ENCODE measurements at places on chromosomes 1 and 21.

DNA sequence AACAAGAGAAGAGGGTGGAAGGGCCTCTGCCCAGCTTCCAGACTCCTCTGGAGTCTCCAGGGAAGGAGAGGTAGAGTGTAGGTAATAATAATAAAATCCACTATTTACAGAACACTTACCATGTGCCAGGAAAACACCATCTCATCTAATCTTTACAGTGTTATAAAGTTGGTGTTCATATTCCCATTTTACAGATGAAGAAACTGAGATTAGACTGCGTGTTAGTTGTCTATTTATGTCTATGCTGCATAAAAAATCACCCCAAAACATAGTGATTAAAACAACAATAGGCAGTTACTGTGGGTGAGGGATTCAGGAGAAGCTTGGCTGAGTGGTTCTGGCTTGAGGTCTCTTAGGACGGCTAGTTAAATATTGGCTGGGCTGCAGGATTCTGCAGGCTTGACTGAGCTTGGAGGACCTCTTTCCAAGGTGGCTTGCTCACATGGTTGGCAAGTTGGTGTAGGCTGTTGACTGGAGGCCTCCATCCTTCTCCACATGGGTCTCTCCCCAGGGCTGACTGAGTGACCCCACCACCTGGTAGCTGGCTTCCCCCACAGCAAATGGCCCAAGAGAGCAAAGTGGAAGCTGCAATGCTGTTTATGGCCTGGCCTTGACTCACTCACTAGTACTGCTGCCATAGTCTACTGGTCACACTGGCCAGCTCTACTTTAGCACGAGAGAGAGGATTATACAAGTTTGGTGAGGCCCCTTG is 6.5 kb upstream of the ALX3 start:
- no peak for DNase-seq

DNA sequence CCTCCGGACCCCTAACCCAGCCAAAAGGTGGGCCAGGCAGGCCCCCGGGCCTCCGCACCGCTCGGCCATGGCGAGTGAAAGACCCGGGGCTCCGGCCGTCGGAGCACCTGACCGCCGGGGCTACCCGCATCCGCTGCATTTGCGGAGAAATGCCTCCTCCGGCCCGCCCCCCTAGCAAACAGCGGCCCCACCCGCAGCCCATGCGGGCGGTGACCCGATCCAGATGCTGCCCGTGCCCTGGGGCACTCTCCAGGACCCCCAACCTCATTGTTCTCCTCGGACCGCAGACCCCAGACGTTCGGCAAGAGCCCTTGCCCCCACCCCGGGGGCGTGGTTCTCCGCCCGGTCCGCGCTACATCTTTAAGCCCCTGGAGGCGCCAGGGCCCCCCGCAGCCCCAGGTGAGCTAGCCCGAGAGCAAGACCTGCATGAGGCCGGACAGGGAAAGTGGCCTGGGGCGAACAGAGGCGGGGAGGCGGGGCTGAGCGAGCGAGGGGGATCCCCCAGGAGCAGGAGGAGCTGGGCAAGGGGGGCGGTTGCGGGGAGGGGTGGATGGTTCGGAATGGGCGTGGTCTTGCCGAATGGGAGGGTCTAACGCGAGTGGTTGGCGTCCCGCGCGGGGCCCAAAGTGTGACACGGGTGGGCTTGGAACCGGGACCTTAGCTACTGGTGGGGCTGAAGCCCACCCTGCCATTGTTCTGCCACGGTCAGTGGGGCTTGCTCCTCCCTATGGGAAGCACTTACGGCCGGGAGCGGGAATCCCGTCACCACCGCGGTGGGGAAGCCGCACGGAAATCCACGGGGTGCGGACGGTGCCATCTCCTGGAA is 6.3 kb upstream of the CRYBG2 start:
- DNase-seq = no peak

DNA sequence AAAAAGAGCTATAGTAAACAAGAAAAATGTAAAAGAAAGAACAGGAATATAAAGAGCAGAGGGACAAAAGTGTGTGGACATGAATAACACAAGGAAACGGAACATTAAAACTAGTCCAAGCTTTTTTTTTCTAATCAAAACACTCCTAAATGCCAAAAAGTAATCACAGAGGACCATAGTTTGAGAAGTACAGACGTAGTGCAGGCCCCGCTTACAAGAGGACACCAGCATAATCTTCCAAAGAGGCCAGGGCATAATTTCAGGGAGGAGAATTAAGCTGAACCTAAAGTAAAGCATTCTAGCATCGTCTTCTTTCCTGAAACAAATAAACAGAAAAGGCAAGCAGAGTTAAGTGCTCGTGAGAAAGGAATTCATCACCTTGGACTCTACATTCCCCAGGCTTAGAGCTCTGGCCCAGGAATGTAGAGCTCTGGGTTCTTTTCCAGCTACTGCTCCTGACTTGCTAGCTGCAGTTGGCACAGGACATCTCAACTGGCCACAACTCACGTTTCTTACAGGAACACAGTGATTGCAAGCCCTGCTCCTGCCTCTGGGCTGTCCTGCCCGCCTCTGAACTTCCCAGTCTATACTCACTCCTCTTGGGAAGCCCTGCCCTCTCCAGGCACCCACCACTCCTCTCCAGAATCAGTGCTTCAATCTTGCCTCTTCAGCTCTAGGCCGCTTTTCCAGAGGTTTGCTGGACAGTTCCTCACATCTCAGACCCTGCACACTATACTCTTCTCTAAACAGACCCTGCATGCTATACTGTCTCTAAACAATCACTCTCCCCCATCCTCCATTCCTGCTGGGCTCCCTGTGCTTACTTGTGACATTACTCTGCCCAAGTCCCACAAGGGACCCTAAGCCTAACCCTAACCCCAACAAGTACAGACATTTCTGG is 9.8 kb downstream of the RGS8 start:
- DNase-seq = no peak

DNA sequence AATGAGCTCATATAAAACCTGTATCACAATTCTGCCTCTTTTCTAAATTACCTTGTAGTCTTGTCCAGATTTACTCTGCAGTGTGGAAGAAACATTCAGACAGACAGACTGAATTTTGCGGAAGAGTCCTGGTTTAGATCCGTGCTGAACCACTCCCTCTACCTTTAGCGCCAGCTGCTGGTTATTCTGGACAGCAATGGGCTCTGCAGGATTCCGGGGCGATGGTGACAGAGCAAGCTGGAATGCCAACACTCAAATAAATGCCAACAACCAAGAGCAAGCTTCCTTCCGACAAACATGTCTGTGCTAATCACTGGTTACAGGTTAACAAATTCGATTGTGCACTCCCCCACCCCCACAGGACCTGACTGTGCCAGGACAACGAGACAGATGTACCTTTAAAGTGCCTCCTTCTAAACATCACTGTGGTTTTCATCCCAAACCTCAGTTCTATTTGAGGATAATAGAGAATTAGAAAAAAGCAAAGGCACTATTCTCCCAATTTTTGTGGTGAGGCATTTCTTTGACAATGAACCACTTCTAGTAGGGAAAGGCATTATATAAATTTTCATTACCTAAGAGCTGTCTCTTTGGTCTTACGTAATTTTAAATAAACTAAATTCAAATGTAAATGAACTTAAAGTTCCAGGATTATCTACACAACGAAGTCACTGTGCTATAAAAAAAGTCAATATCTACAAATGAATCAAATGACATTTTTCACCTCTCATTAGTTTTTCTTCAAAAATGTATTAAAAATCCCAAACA is 90.4 kb downstream of the INTS7 start:
- no peak for DNase-seq

DNA sequence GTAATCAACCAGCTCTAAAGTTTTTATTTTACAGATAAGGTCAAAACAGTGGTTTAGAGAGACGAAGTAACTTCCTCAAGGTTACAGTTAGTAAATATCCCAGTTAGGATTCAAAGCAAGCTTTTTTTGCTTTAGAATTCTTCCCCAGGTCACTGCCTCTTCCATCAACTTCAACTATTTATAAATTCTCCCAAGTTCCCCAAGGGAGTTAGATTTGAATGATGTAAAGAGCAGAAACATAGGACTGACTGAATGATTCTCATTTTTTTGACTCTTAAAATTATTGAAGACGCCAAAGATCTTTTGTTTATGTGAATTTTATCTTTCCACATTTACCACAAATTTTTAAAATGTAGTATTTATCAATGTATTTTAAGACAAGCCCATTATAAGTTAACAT is 4.1 kb downstream of the POGZ start:
- DNase-seq = no peak

DNA sequence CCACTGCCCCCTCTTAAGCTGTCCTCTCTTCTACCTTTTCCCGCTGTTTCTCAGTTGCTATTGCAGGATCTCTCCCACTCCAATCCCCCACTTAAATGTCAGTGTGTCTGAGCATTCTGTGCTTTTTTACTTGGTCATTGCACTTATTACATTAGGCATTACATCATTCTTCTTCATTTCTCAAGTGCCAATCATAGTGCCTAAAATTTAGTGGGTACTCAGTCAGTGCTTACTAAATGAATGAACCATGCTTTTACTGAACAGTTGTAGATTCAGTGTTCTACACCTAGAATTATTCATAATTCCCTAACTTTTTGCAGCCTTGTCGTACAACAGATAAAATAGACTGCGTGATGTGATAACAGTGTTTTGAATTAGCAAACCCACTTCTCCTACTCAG is 19.4 kb downstream of the ARMH1 start:
- no peak for DNase-seq

DNA sequence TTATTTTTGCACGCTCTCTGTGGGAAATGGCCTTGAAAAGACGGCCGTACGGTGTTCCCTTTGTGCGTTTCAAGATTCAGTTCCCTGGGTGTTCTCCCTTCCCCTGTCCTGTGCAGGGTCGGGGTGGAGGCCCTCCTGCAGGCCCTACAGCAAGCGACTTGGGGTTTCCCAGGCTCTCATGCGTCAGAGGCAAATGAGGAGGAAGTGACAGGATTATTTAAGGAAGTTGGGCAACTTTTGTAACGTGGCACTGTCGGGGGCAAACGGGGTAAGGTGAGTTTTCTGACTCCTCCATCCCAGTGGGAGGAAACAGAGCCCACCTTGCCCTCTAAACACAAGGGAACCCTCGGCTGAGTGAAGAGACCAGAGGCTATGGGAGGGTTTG is 16.1 kb upstream of the AJAP1 start:
- no peak for DNase-seq

DNA sequence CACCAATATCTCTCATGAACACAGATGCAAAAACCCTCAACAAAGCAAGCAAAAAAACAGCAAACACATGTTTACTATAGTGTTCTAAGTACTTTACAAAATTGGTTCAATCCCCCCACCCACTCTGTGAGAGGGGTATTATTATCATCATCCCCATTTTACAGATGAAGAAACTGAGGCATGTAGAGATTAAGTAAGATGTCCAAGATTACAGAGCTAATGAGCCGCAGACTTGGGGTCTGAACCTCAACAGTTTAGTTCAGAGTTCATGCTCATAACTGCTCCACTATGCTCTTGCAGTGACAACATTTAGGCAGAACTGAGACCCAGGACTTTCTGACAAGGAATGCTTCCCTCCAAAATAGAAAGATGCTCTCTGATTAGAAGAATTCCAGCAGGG is 21.9 kb downstream of the CLSTN1 start:
- DNase-seq = no peak

DNA sequence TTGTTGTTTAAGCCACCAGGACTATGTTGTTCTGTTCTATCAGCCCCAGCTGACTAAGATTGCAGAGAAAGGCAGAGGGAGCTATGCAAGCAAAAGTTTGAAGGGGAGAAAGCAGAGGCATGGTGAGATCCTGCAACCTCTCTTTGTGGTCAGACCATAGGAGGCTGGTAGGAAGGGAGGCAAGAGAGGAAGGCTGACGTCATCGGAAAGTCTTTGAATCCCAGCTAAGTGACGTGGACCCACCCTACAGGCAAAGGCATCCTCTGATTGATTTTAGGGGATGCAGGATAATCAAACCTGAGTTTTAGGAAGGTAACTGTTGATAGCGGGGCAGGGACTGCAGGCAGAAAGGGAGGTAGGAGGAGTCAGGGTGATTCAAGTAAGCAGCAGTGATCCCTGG is 23.3 kb upstream of the TNNI1 start:
- no peak for DNase-seq

- no peak for DNase-seq
Observed at GRCh38 chr21:38413958-38414548, 84.2 kb downstream of the ERG start.

DNA sequence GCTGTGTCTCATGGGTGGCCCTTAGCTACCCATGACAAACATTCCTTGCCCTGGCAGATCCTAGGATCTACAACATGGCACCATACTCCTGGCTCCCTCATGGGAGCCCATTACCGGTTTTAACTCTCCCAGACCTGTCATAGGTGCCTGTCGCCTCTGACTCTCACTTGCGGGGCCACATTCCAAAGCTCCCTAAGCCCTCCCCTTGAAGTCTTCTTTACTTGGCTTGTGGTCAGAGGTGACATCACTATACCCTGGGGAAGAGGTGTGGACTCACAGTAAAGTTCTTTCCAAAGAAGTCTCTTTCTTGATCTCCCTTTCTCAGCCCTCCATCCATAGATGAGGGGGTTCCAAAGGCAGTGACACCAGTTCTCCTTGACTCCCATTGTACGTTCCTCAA is 5.4 kb upstream of the SLAMF9 start:
- DNase-seq = no peak

DNA sequence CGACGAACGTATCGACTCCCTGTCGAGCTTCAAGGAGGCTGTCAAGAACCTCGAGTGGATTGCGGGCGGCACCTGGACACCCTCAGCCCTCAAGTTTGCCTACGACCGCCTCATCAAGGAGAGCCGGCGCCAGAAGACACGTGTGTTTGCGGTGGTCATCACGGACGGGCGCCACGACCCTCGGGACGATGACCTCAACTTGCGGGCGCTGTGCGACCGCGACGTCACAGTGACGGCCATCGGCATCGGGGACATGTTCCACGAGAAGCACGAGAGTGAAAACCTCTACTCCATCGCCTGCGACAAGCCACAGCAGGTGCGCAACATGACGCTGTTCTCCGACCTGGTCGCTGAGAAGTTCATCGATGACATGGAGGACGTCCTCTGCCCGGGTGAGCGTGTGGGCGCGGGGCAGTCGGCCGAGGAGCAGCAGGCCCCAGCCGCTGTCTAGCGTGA is 28.0 kb downstream of the COL6A2 start:
- no peak for DNase-seq

GRCh38 chr1:245481261-245481660 is 326.5 kb downstream of the KIF26B start:
- peak; percentile 68 for DNase-seq

DNA sequence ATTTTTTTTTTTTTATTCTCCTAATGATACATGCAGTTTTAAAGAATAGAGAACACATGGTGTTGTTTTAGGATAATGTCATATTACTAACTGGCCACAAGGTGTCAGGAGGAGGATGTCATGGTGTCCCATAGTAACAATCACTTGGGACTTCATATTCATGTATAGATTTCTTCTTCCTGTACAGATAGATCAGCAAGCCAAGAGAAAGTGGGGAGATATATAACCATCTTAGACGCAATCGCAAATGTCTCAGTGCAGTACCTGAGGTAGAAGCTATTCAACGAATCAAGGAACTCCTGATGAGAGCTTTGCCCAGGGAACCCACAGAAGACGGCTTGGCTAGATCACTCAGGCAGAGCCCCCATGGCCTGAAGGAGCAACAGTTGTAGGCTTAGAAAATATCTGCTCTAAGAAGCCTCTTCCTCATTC is 12.3 kb downstream of the OR2T11 start:
- peak; percentile 12 for DNase-seq
